ENCODE measurements at places on chromosomes 6 and 20.

GRCh38 chr20:24619212-24619611 lies 149.8 kb downstream of the SYNDIG1 start:
- no peak for DNase-seq

DNA sequence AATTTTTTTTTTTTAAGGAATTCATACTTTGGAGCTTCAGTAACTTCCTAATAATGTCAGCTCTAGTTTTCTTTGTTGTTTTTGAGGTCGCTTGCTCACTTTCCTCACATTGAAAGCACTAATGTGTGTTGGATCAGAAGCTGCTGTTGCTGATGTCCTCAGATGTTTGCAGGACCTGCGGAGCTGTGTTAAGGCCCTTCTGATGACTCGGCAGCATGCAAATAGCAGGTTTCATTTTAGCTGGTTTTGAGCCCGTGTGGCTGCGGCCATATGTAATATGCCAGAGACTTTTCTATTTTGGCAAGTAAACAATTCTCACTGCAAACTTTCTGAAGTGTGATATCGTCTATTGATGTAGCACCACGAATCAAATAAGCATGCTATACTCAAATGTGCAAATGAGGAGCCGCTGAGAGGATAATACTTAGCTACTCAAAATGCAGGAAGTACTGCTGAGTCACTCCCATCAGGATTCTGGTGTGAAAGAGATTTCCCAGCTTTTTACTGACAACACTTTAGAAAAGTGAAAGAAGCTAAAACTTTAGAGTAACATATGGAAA lies 187.8 kb downstream of the SASH1 start:
- no peak for DNase-seq

GRCh38 chr6:166555086-166555485 lies 31.4 kb downstream of the RAMACL start:
- no peak for DNase-seq

DNA sequence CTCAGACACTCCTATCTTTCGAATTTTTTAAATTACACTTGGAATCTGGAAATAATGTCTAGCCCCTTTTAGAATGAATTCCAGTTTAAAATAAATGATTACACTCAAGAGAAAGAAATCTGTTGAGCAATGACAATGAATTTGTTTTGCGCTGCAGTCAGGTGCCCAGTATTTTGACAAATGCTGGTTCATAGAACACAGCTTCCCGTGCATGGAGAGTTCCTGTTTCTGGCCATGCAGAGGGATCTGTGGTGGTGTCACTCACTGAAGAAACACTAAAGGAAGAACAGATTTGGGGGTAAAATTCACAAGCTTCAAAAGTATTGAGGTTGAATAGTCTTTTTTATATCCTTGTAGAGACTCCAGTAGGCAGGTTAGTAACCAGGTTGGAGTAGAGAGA lies 113.4 kb upstream of the CEP85L start:
- no peak for DNase-seq

DNA sequence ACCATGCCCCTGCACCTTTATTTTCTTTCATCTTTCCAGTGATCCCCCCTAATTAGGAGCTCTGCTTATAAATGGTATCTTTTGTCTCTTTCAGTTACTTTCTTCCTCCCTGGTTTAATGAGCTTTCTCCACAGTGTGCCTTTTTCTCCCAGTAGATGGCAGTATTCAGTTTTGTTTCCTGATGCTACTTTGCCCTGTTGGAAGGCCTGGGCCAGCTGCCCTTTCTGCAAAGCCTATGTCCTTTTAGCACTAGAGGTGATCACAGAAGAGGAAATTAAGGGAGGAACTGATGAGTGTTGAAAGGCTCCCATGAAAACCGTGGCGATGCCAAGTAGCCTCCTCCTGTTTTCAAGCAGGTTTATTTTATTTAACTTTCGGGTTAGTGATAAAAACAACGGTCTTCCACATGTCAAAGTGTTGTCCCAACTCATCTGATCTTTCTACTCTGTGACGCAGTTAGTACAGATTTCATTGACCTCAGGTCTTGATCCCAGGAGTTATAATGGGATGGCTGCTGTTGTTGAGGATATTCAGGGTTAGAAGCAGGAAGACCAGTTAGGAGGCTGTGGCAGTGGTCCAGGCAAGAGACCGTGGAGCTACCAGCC lies 184.2 kb upstream of the BMP2 start:
- DNase-seq, result no peak

- no peak for DNase-seq
Measured at GRCh38 chr6:33427585-33428223, 7.8 kb downstream of the SYNGAP1 start.

DNA sequence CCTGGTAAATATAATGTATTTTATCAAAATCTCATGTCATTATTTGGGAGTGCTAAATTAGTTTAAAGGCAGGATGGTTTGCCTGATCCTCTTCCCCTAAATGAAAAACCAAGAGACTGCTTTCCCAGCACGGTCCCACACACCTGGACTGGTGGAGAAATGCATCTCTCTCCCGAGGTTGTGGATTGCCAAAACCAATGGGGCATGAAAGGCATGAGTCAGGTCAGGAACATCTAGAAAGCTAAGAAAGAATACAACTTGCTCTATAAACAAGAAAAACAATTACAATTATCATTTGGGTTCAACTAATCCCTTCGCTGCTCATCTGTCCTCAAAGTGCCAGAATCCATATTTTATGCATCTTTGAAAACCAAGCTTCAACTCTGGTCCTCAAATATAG lies 308.3 kb upstream of the IRAK1BP1 start:
- no peak for DNase-seq

- no peak for DNase-seq
Measured at GRCh38 chr6:168915855-168916254, 337.8 kb downstream of the THBS2 start.

- no peak for DNase-seq
Measured at GRCh38 chr20:20621195-20621594, 91.2 kb downstream of the RALGAPA2 start.

GRCh38 chr6:22756365-22756764 lies 187.0 kb downstream of the HDGFL1 start:
- DNase-seq, result no peak

Measured in T-helper 1 cell (primary cell).